ENCODE measurements at places on chromosomes 3 and 15.

DNA sequence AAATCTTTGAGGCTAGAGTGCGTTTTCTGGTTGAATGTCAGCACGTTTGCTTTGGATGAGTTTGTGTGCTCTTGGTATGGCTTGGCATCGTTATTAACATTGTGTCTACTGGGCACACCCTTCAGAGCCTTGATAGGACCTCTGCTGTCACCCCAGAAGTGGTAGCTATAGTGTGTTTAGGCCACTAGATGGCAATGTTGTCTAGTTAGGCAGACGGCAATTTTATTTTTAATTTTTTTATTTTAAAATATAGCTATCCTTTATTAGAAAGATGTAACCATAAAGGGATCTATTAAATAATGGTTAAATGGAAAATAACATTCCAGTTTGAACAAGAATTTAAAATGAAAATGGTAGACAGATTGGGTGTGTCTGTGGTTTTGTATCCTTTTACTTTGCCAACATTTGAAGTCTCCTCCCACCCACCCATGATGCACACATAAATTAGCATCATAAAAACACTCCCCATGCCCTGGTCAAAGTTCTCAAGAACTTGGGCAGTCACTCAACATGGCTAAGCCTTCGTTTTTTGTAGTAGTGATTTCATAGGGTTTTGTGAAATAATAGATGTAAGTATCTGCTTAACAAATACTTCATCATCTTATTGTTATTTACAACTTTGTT, 200.7 kb downstream of the KCNH8 start:
- DNase-seq, result no peak
- H3K4me1 ChIP-seq, result peaks cover 8% of the 10 kb centered on the region
- H3K4me3 ChIP-seq, result no peak overlapping the region
- H3K36me3 ChIP-seq, result no peaks in the 10 kb centered on the region

DNA sequence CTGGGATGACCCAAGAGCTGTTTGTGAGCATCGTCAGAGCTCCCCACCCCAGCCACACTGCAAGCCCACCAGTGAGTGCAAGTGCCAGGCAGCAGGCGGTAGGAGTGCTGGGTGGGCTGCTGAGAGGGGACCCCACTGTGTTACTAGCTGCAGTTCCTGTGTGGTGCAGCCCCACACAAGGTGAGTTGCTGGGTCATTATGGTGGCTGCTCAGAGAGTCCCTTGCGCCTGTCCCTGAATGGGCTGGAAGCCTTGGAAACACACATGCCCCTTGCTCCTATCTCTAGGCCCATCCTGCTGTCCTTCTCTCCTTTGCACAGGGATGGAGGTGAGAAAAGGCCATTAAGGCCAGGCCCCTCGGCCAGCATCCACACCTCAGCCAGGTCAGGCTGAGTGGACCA, 83.7 kb downstream of the SEC22A start:
- H3K27ac ChIP-seq, result no peak overlapping the region
- no peaks in the 10 kb centered on the region for H3K4me1 ChIP-seq
- DNase-seq, result no peak
- peaks cover 71% of the 10 kb centered on the region for H3K36me3 ChIP-seq

- no peaks in the 10 kb centered on the region for H3K27me3 ChIP-seq
- no peak for DNase-seq
- no peak overlapping the region for H3K4me3 ChIP-seq
- no peaks in the 10 kb centered on the region for H3K4me1 ChIP-seq
Measured at GRCh38 chr3:119944091-119944490, 150.2 kb downstream of the GSK3B start.

DNA sequence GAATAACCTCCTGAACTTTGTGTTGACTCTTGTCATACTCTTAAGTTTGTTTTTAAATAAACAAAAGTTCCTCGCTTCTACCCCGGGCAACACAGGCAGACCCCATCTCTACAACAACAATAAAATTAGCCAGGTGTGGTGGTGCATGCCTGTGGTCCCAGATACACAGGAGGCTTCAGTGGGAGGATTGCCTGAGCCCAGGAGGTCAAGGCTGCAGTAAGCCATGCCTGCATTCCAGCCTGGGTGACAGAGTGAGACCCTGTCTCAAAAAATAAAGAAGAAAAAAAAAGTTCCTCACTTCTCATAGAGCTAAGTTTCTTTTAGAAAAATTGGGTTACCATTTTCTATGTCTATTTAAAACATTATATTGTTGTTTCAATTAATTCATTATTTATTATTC, 29.2 kb downstream of the HDGFL3 start:
- H3K27ac ChIP-seq, result no peak overlapping the region
- no peak for DNase-seq
- no peak overlapping the region for H3K4me3 ChIP-seq
- H3K27me3 ChIP-seq, result no peaks in the 10 kb centered on the region
- H3K36me3 ChIP-seq, result no peaks in the 10 kb centered on the region

DNA sequence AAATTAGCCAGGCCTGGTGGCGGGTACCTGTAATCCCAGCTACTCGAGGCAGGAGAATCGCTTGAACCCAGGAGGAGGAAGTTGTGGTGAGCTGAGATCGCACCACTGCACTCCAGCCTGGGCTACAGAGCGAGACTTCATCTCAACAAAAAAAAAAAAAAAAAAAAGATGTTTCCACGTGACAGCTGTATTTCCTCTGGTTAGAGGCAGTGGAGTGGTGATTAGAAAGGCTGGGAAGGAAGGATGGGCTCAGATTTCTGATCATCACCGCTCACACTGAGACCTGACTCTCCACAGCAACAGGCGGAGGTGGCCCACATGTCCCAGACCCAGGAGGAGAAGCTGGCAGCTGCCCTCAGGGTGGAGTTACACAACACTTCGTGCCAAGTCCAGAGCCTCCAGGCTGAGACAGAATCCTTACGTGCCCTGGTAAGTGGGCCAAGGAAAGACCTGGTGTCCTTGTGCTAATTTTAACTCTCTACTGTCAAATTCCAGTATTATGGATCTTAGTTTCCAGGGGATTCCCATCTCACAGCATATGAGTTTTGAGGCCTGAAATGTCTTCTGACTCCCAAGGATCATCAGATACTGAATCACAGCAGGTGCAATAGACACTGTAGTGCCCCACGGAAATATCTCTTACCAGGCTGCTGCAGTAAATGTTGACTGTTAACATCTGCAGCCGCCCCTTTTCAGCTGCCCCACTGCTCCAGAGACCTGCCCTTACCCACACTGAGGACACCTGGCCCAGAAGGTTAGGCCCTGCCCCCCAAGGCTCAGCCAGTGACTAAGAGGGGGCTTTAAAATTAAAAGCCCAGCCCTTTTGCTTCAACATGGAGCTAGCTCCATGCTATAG, 66.9 kb downstream of the BFSP2 start:
- DNase-seq, result no peak
- peaks cover 9% of the 10 kb centered on the region for H3K4me1 ChIP-seq

GRCh38 chr3:171981271-171981605, 58.1 kb upstream of the FNDC3B start:
- H3K4me3 ChIP-seq, result no peak overlapping the region
- H3K4me1 ChIP-seq, result peaks cover 10% of the 10 kb centered on the region
- no peak overlapping the region for H3K27ac ChIP-seq
- H3K27me3 ChIP-seq, result no peaks in the 10 kb centered on the region

GRCh38 chr3:132006605-132007204, 28.1 kb downstream of the CPNE4 start:
- H3K4me1 ChIP-seq, result peaks cover 3% of the 10 kb centered on the region
- no peak for DNase-seq
- H3K27ac ChIP-seq, result no peak overlapping the region
- no peak overlapping the region for H3K4me3 ChIP-seq

DNA sequence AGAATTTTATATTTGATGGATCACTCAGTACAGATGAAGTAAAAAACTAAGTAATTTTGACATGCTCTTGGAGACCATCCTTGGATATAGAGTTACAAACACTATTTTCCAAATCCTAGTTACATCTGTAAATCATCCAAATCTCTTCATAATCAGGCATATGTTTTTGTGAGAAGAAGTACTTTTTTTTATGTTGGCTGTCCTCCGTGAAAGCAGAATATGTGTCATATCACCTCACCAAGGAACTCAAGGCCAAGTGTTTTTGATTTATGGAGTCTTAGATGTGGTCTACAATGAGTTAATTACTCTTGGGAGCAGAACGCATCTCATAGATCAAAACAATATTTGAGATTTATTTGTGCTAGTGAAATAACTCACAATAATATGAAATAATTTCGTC, 416.5 kb upstream of the TGFBR2 start:
- no peaks in the 10 kb centered on the region for H3K36me3 ChIP-seq
- H3K27ac ChIP-seq, result no peak overlapping the region
- H3K4me1 ChIP-seq, result no peaks in the 10 kb centered on the region
- DNase-seq, result no peak
- no peak overlapping the region for H3K4me3 ChIP-seq

- no peak overlapping the region for H3K4me3 ChIP-seq
- no peaks in the 10 kb centered on the region for H3K27me3 ChIP-seq
- no peaks in the 10 kb centered on the region for H3K36me3 ChIP-seq
- DNase-seq, result no peak
- H3K4me1 ChIP-seq, result no peaks in the 10 kb centered on the region
Measured at GRCh38 chr3:67624687-67625086, 29.7 kb downstream of the SUCLG2 start.

DNA sequence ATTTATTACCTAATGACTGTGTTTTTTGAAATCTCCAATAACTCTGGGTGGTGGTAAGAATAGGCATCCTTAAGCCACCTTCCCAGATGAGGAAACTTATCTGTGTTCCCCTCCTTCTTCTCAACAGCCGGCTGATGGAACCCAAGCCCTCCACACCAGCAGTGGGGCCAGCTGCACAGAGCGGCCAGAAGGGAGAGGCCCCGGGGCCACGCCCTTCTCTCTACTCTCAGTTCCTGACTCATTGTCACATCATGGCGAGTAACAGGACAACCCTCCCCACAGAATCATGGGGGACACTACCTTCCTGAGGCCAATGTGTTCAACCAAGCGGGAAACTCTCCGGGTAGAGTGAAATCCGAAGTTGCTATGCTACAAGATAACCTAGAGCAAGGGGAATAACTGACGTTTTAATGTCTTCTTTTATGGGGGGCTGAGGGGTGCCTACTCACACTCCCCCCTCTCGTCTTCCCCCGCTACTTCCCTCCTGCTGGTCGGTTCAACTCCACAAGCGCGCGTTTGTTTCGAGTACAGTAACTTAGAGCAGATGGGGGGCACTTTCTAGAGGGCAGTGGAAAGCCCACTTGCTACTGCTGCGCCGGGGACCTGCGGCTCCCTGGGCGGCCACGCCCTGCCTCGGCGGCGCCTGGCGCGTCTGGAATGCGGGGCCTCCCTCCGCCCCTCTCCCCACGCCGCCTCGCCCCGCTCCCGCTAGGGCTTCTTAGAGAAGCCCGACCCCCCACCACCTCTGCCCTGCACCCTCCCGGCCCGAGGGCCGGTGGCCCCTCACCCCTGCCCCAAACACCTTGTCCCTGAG, 621 bp downstream of the ANXA2 start:
- peak; percentile 35 for DNase-seq
- peak overlapping the region; percentile 97 for H3K4me3 ChIP-seq
- H3K36me3 ChIP-seq, result no peaks in the 10 kb centered on the region
- no peaks in the 10 kb centered on the region for H3K27me3 ChIP-seq

DNA sequence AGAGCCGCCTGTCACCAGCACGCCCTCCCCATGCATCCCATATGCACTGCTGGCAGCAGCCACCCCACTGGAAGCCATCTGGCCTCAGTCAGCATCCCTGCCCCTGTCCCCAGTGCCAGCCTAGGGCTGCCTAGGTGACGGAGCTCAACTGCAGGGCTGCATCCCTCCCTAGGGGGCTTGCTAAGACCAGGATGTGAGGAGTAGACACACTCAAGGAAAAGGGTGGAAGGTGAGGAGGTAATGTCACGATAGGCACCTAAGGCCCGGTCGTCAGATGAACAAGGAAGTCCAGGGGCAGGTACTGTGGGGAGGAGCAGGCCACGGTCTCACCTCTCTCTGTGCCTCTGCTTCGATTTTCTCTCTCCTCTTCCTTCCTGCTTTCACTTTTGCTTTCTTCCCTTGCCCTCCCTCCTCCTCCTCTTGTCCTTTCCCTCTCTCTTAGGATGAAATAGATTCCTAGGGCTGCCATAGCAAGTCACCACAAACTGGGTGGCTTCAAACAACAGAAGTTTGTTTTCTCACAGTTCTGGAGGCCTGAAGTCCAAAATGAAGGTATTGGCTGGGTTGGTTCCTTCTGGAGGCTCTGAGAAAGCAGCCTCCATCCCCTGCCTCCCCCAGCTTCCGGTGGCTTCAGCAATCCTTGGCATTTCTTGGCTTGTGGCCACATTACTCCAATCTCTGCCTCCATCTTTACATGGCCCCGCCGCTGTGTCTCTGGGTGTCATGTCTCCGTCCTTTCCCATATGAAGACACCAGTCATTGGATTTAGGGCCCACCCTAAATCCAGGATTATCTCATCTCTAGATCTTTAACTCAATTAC, 298.3 kb downstream of the SHQ1 start:
- H3K4me1 ChIP-seq, result no peaks in the 10 kb centered on the region
- no peak overlapping the region for H3K27ac ChIP-seq
- H3K27me3 ChIP-seq, result no peaks in the 10 kb centered on the region

DNA sequence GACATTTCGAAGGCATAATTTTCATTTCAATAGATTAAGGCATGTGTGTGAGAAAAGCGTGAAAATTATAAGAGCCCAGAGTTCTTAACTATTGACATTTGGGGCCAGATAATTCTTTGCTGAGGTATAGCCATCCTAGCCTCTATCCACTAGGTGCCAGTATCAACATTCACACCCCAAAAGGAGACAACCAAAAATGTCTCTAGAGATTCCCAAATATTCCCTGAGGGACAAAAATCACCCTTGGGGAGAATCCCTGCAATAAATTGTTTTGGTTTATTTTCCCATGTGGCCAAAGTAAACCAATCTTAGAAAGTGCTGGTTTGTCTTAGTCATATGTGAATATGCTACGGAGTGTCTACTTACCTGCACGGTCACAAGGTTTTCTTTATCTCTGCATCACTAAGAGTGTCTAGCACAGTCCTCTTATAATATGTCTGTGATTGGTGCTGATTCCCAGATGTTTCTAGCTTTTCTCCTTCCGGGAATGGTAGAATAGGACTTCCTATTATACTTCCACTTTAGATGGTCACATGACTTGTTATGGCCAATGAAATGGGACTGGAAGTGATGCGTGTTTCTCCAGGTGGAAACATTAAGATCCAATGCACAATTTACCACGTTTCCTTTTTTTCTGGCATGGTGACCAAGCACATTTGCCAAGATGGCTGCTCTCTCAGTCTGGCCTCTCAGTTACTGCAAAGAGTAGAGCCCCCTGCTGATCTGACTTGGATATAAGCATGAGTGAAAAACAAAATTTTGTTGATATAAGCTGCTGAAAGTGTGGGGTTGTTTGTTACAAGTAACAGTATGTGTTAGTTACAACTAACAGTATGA, 8.0 kb upstream of the KBTBD8 start:
- no peaks in the 10 kb centered on the region for H3K27me3 ChIP-seq
- no peak for DNase-seq
- no peaks in the 10 kb centered on the region for H3K4me1 ChIP-seq
- no peak overlapping the region for H3K4me3 ChIP-seq
- H3K27ac ChIP-seq, result no peak overlapping the region

GRCh38 chr3:12155828-12156227, 2.9 kb downstream of the TIMP4 start:
- peaks cover 29% of the 10 kb centered on the region for H3K4me1 ChIP-seq
- H3K27ac ChIP-seq, result peak overlapping the region; percentile 63
- no peak for DNase-seq
- peaks cover 25% of the 10 kb centered on the region for H3K36me3 ChIP-seq
- no peak overlapping the region for H3K4me3 ChIP-seq

- no peak overlapping the region for H3K4me3 ChIP-seq
- DNase-seq, result no peak
- no peaks in the 10 kb centered on the region for H3K36me3 ChIP-seq
- H3K27ac ChIP-seq, result no peak overlapping the region
- H3K4me1 ChIP-seq, result peaks cover 3% of the 10 kb centered on the region
Measured at GRCh38 chr3:61736506-61736905, 175.1 kb downstream of the PTPRG start.

Data from thoracic aorta (tissue), 2 donors.